ENCODE measurements at places on chromosomes 3 and 15. TPM values are rescaled to one million over a fixed set of nuclear protein-coding genes. Genes with fewer than 3 reads are reported as not detected.
A peak's percentile ranks its signal among the peaks of the same experiment; 100 is the strongest.

DNA sequence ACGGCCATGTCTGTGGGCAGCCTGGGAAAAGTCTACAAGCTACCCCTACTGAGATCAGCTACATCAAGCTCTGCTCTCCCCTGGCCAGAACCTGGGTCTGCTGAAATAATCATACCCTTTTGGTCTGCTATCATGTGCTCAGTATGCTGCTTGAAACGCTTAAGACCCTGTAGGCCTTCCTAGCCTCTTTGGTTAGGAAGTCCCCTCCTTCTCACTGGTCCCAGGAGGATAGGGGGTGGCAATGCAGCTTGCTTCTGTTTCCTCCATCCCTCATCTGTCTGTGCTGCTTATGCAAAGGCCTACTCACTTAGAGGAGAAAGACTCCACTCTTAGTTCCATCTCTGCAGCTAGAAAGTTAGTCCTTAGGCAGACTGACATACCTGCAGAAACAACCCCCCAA is 118.2 kb upstream of the RASGRP1 start:
- H3K27ac ChIP-seq: no peak overlapping the region
- no peaks in the 10 kb centered on the region for H3K36me3 ChIP-seq
- H3K27me3 ChIP-seq: no peaks in the 10 kb centered on the region
- no peak overlapping the region for H3K4me3 ChIP-seq
- no peaks in the 10 kb centered on the region for H3K4me1 ChIP-seq

SLC7A14 gene
- total RNA-seq: 6.2 TPM

SLC24A5 gene
- not detected for total RNA-seq

DNA sequence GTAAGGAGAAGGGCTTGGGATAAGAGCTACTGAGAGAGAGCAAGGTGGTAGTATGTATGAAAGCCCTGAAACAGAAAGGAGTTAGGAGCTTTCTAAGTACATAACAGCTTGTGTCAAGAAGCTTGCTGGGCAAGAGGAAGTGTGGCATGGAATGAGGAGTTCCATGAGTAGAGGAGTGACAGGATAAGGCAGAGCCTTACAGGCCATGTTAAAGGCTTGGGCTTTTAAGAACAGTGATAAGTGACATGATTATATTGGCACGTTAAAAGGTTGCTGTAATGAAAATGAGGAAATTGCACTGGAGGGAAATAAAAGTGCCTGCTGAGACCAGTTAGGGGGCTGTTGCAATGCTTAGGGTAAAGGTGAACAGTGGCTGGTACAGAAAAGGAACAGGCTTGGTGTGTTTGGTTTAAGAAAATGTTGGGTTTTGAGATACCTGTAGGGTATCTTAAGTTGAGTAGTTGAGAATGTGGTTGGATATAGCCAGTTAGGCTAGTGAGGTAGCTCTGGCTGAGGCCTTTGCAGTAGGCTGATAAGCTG is 49.0 kb downstream of the MEF2A start:
- no peak overlapping the region for H3K27ac ChIP-seq
- H3K4me3 ChIP-seq: no peak overlapping the region
- no peaks in the 10 kb centered on the region for H3K27me3 ChIP-seq
- peaks cover 31% of the 10 kb centered on the region for H3K4me1 ChIP-seq

- no peaks in the 10 kb centered on the region for H3K4me1 ChIP-seq
- DNase-seq: no peak
- H3K36me3 ChIP-seq: no peaks in the 10 kb centered on the region
- H3K4me3 ChIP-seq: no peak overlapping the region
These were observed 3.5 kb upstream of the AHSG start for GRCh38 chr3:186609247-186609868.

GRCh38 chr15:66130496-66131034 is 123.0 kb downstream of the MEGF11 start:
- H3K4me3 ChIP-seq: peak overlapping the region; percentile 15
- DNase-seq: no peak
- H3K36me3 ChIP-seq: no peaks in the 10 kb centered on the region
- peak overlapping the region; percentile 40 for H3K27ac ChIP-seq
- H3K27me3 ChIP-seq: peaks cover 23% of the 10 kb centered on the region

BNC1 gene
- 1.1 TPM for total RNA-seq

- H3K27ac ChIP-seq: no peak overlapping the region
- no peaks in the 10 kb centered on the region for H3K36me3 ChIP-seq
- peaks cover 12% of the 10 kb centered on the region for H3K4me1 ChIP-seq
- H3K27me3 ChIP-seq: peaks cover 2% of the 10 kb centered on the region
- no peak for DNase-seq
These were observed 21.0 kb upstream of the HACD2 start for GRCh38 chr3:123605789-123606234.

- peak overlapping the region; percentile 14 for H3K27ac ChIP-seq
- peaks cover 9% of the 10 kb centered on the region for H3K27me3 ChIP-seq
- no peak overlapping the region for H3K4me3 ChIP-seq
- DNase-seq: no peak
- peaks cover 5% of the 10 kb centered on the region for H3K4me1 ChIP-seq
- H3K36me3 ChIP-seq: peaks cover 5% of the 10 kb centered on the region
These were observed 3.1 kb upstream of the LARP6 start for GRCh38 chr15:70856884-70857561.

SPATA12 gene
- total RNA-seq: not detected

CAND2 gene
- 8.8 TPM for total RNA-seq

PP2D1 gene
- not detected for total RNA-seq

MESD gene
- total RNA-seq: 21.9 TPM

DNA sequence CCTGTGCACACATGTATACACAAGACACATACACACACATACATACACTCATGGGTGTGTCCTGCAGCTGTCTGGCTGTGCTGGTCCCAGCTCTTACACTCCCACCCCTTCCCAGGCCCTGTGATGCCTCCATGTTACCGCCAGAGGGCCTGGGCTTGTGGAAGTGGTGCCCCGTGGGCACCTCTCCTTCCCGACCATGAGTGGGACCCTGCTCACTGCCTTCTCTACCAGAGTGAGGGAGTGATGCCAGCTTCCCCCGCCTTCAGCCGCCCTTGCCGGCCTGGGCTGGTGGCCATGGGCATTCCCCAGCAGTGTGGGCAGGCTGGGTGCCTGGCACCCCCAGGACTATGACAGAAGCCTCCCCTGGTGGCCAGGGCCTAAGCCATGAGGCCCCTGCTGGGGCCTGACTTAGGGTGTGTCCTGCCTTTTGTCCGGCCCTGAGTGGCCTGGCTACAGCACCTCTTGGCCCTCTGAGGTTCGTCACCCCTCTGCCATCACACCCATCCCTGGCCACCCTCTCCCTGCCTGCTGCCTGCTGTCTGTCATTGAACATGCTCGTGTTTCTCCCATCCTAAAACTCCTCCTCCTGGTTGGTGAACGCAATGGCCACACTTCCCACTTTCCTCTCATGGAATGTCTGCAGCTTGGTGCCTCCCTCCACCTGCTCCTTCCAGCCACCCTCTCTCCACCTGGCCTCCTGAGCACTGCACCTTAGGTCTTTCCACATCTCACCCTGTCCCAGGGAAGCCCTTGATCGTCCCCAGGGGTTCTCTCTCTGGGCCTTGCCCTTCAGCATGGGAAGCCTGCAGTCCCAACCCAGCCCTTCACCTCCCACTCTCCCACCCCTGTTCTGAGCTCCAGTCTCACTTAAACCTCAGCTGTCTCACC is 14.6 kb downstream of the HDAC11 start:
- H3K27ac ChIP-seq: no peak overlapping the region
- no peak overlapping the region for H3K4me3 ChIP-seq
- H3K27me3 ChIP-seq: peaks cover 2% of the 10 kb centered on the region
- peak; percentile 55 for DNase-seq

DNA sequence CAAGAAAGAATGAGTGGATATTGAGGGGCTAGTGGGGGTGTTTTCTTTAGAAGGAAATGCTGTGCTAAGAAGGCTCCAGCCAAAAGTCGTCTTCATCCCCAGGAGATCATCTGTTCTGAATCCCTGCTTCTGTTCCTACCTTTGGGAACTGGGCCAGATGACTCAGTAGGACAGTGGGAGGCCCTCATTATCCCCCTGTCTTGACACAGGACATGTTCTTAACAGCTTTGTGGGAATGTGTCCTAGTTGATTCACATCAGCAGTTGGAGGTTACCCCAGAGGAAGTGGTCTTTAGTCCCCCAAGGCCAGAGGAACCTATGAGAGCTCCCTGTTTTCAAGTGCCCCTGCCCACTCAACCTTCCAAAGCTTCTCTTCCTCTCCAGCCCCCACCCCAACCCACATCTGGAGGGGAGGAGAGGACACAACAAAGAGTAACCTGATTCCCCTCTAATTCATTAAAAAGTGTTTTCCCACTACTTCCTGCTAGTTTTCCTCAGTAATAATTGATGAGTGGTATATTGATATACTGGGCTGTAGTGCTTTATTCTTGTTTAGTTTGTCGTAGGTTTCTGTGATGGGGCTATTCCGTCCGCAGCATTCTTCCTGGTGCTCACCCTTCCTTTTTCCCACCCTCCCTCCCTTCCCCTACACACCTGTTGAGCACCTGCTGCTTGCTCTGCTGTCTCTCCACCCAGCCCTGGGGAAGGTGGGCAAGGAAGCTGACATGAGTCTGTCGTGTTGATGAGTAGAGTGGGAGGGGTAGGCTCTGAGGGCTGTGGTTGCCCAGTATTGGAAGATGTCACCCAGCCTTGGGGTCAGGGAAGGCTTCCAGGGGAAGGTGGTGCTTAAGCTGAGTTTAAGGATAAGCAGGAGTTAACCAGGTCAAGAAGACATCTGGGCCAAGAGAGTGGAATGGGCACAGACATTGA is 9.3 kb downstream of the PXYLP1 start:
- H3K27ac ChIP-seq: no peak overlapping the region
- no peak for DNase-seq
- no peaks in the 10 kb centered on the region for H3K36me3 ChIP-seq
- peaks cover 2% of the 10 kb centered on the region for H3K27me3 ChIP-seq

DNA sequence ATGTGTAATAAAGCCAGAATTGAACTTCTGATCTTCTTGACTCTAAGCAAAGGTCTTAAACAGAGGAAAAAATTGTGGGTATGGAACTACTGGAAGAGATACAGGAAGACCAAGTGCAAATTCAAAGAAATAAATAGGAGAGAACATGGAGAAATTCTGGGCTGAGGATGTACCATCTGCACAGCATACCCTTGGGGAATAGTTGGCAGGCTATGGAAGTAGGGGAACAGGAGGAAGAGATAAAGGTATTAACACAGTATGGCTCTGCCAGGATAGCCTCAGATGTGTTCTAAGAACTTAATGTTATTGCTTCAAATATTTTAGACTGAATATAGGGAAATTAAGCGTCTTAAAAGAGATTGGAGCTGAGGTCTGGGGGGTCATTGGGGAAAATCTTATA is 485.4 kb downstream of the CNTN3 start:
- DNase-seq: no peak
- H3K27ac ChIP-seq: no peak overlapping the region
- no peak overlapping the region for H3K4me3 ChIP-seq
- H3K36me3 ChIP-seq: peaks cover 5% of the 10 kb centered on the region

DNA sequence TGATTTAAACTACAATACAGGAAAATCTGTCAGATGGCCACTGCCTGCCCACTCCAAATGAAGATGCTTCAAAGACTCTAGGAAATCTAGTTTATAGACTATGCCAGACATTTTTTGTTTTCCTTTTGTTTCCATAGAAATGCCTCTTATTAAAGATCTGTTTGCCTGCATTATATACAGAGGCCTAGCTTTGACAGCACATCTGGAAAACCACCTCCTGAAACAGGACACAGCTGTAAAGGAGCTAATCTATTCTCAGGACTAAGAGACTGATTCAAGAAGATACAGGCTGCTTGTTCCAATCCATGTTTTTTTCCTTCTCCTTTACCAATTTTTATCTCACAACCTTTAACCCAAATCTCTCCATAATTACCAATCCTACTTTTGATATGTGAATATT is 75.3 kb upstream of the STRIT1 start:
- no peaks in the 10 kb centered on the region for H3K27me3 ChIP-seq
- H3K36me3 ChIP-seq: peaks cover 5% of the 10 kb centered on the region
- no peak for DNase-seq
- peaks cover 14% of the 10 kb centered on the region for H3K4me1 ChIP-seq
- H3K4me3 ChIP-seq: no peak overlapping the region

ZNF80 gene
- total RNA-seq: not detected

DNA sequence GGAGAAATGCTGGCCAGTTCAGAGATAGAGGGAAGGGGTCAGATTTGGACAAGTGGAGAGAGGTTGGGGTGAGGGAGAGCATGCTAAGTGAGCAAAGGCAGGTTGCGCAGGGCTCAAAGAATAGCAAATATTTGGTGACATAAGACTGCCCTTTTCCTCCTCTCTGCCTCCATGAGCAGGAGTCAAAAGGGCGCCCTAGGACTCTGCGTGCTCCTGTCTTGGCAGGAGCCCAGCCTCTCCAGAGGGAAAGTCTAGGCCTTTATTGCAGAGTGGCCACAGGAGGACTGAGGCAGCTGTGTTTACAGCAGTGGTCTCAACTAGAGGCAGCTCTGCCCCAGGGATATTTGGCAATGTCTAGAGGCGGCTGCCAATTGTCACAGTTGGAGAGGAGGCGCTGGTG is 165.6 kb downstream of the FAM43A start:
- no peak overlapping the region for H3K4me3 ChIP-seq
- H3K36me3 ChIP-seq: peaks cover 4% of the 10 kb centered on the region
- peaks cover 4% of the 10 kb centered on the region for H3K27me3 ChIP-seq
- H3K4me1 ChIP-seq: peaks cover 11% of the 10 kb centered on the region

- H3K27me3 ChIP-seq: no peaks in the 10 kb centered on the region
- peaks cover 3% of the 10 kb centered on the region for H3K4me1 ChIP-seq
- no peak for DNase-seq
- H3K4me3 ChIP-seq: no peak overlapping the region
- no peak overlapping the region for H3K27ac ChIP-seq
These were observed 90.1 kb upstream of the CADPS start for GRCh38 chr3:62965311-62965710.

- H3K27me3 ChIP-seq: peaks cover 14% of the 10 kb centered on the region
- peak; percentile 33 for DNase-seq
- H3K4me3 ChIP-seq: peak overlapping the region; percentile 39
- no peaks in the 10 kb centered on the region for H3K36me3 ChIP-seq
These were observed 528 bp downstream of the RBPMS2 start for GRCh38 chr15:64774629-64775493.

TEX264 gene
- total RNA-seq: 13.2 TPM
